Activated naive CD4-positive, alpha-beta T cell treated with anti-CD3 and anti-CD28 coated beads, Interleukin-2, amount 10 ng/mL, durations not matched to agents 7 days and 5 days (primary cell): ENCODE measurements at places on chromosomes 5 and 9.

DNA sequence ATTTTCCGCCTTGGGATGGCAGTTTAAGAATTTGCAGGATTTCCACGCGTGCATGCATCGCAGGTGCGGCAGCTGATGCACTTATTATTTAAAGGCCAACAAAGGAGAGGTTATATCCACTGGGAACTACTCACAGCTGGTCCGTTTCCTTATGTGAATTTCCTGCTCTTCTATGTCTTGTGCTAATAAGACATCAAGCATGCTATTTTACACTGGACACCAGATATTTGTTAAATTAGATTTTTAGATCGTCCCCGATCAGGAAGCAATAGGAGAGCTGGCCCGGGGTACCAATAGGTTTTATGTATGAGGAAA lies 476 bp upstream of the DTWD2 start:
- DNase-seq = no peak

DNA sequence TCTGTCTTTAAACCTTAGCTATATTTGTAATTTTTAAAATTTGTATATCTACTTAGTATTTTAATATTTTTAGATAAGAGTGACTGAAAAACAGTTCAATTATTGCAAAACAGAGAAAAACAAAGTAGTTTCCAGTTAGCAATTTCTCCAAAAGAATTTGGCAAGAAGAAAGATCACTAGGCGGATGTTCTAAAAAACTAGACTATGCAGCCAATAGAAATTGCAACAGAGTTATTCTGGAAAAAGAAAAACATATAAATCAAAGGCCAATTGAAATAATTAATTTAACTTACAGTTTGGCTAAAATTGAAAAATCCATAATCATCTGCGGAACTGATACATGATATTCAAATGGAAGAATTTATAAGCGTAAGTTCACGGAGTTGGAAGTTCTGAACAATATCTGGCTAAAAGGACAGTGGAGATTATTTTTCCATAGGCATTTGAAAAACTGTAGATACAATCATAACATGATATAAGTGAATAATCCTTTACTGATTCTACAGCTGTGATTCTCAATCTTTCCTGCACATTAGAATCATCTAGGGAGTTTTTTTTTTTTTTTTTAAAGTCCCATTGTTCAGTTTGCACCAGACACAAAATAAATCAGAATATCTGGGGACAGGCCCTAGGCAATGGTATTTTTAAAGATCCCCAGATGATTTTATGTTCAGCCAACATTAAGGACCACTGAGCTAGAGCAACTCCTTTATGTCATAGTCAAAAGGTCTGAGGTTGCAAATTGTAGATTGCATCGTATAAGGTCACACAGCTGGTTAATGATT lies 605.1 kb upstream of the DAB2 start:
- no peak for DNase-seq

DNA sequence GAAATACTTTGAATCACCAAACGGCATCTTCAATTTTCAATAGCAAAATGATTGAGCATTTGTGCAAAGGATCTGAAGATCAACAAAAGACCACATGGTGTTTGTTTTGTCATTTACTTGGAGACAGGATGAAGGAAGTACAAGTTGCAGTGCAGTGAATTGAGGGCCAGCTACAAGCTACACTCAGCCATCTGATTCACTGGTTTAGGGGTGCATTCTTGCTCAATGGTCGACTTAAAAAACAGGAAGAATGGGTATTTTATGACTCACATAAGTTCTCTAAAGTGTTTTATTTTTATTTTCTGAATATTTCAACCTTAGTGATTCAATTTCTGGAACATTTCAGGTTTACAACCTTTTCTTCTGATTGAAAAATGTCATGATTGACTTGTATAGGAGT lies 412.1 kb upstream of the ADAMTSL1 start:
- no peak for DNase-seq

GRCh38 chr5:62600560-62601252 lies 22.1 kb downstream of the LRRC70 start:
- no peak for DNase-seq

DNA sequence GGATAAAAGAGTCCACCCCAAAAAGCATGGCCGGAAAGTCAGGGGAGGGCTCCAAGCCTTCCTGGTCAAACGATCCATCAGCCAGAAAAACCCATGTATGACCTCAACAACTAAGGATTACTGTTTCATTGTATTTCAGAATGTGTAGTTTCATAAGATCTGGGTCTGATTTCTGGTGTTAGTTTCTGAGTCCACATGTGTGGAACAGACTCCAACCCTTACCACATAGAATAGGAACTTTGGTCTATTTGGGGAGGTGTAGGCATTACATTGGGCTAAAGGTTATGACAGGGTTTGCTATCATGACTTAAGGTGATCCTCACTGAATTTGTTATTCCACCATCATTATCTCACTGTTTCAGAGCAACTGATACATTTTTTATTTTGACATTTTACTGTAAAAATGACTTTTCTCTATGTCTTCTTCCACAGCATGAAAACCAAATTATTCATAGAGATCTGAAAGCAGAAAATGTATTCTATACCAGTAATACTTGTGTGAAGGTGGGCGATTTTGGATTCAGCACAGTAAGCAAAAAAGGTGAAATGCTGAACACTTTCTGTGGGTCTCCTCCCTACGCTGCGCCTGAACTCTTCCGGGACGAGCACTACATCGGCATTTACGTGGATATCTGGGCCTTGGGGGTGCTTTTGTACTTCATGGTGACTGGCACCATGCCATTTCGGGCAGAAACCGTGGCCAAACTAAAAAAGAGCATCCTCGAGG lies 33.5 kb downstream of the HMGCS1 start:
- no peak for DNase-seq

DNA sequence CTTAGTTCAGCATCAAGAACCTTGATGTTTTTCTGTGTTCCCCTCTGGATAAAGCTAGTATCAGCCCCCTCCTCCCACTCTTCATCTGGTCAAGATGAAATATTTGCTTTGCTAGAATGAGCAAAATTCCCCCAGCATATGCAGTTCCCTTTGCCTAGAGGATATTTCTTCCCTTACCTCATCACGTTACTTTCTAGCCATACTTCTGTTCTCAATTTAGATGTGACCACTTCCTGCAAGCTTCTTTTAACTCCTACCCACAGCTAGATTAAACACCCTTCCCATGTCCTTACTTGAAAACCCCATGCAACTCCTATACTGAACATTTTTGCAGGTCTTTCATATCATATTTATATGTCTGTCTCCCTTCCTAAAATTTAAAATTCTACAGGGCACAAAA lies 178.9 kb upstream of the TUSC1 start:
- no peak for DNase-seq

DNA sequence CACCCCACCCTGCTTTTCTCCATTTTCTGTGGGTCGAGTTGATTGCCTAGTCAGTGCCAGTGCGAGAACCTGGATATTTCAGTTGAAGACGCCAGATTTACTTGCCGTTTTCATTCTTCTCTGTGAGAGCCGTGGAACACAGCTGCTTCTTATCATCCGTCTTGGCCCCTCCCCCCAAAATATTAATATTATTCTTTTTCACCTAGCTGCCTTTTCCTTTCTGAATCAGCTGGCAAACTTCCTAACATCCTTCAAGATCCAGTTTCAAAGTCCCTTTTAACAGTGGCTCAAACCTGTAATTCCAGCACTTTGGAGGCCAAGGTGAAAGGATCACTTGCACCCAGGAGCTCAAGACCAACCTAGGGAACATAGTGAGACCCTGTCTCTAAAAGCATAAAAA lies 117.1 kb upstream of the RASA1 start:
- no peak for DNase-seq

GRCh38 chr5:1885404-1885755 lies 2.7 kb upstream of the IRX4 start:
- no peak for DNase-seq

- DNase-seq = no peak
These were observed 819.1 kb upstream of the GRAMD2B start for GRCh38 chr5:125604104-125604503.

- no peak for DNase-seq
These were observed 111.5 kb upstream of the RAPGEF1 start for GRCh38 chr9:131851414-131851813.

DNA sequence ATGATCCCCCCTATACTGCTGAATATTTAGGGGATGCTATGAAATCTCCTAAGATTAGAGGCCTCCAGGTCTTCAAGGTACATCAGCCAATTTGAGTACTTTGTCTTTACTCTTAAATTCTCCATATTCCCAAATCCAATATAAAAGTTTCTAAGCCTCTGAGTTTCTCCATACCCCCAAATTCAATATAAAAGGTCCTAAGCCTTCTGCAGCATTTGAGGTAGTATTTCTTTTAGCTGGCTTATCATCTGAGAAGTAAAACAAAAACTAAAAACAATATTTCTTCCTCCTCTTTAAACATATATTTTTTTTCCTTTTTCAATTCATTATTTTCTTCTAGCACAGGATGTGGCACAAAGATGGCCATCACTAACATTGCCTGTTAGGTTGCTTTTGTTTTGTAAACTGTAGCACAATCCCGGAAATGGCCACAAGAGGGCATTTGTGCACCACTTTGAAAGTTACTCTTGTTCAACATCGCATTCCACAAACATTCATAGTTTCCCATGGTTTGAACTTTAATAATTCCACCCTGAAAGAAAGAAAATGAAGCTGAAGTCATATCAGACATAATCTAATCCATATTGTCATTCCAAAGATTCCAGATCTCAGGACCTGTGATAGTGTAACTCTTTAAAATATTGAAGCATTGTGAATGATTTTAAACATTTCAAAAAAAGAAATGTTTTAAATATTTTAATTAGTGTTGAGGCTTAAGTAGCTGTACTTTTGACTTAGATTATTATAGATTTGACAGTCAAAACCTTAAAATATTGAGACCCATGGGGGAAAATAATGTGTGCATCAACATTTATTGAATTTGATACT lies 21.0 kb upstream of the SCGB3A2 start:
- DNase-seq = peak; percentile 60

DNA sequence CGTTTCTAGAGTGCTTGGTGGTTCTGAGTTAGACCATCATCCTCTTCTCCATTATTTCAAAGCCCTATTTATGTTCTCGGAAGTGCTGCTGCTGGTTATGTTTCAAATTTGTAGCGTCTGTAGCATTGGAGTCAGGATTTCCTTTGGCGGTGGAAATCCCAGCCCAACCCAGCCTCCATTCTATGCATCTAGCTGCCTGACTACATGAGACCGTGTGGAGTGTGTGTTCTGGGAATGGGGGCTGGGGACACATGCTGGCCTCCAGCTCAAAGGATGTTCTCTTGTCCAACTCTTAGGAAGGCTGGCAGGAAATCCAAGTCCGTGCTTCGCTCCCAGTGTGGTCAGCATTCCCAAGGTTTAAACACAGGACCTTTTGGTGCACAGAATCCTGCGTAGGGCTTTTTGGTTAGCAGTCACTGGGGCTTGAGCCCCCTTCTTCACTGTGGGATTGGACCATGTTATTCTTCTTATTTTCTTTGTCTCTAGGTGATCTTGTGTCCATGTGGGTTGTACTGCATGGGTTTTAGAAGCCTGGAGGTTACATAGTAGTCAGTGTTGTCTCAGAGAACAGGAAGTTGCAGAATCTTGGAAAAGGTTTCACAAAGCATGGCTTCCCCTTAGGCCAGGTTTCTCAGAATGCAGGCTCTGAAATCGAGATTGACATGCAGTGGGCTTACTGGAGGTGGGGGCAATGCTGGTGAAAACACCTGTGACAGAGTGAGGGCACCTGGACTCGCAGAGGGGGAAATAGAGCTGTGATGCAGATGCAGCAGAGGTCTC lies 132.2 kb downstream of the ARHGAP26 start:
- DNase-seq = no peak

DNA sequence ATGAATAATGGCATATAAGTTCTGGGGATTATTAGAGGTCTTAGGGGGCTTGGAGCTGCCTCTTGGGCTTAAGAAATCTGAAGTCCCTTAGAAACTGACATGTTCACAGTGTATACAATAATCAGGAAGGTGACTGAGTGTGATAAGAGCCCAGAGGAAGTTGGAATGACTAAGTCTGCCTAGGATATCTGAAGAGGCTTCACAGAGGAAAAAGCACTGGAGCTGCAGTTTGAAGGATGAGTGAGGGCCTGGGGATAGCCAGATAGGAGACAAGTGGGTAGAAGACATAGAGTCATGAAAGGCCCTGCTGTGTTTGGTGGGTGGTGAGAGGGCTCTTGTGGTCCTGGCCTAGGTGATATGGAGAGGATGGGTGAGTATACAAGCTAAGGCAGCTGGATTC lies 8.8 kb downstream of the NEUROG1 start:
- DNase-seq = no peak

GRCh38 chr5:18314192-18314778 lies 680.0 kb downstream of the TAF11L14 start:
- DNase-seq = no peak

DNA sequence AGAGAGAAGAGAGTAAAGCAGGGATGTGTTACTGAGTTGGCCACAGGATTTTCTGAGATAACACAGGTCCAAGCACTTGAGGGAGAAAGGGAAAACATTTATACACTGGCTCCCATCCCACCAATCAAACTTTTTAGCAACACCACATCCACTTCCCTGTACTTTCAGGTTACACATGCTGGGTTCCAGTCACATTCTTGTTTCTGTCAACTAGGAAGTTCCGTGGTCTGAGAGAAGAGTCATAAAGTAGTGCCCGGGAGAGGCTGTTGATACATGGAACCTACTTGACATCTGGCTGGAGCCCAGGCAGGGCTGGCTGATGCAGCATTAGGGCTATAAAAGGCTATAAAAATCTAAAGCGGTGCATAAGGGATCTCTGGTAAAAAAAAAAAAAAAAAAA lies 473.9 kb upstream of the COX7C start:
- DNase-seq = no peak
